ENCODE measurements at places on chromosomes 11 and 22.

DNA sequence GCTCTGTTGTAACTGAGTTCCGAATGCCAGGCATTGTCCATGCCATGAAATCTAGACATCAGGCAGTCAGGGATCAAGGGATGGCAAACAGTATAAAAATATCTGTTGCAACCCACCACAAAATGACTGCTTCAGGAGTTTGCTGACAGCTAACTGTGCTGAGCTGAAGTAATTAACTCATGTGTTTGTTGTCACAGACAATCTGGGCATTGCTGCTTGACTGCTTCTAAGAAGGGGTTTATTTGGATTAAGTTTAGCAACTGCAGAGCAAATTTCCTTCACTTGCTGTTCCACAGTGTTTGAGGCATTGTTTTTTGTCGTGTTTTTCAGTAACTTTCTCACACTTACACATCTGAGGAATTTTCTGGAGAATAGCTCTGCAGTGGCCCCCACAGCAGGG is 30.4 kb downstream of the BSX start:
- DNase-seq: no peak

GRCh38 chr11:597166-597725 is 18.5 kb downstream of the IRF7 start:
- no peak for DNase-seq

GRCh38 chr22:31398231-31398630 is 1.2 kb upstream of the DRG1 start:
- no peak for DNase-seq

DNA sequence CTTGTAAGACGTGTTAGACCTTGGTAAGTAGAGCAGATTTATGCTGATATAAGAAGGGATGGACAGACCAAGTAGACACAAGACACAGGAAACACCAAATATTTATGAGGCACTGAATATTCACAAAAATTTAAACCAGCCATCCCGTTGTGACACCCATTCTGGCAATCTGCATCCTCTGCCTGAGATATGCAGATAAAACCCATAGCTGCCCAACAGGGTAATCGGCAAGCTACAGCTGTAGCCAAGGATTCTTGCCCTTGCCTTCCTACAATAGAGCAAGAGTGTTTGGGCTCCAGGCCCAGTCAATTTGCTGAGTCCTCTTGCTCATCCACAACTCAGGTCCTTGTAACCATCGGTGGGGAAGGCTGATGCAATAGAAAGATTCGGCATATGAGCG is 18.5 kb upstream of the MPZL2 start:
- no peak for DNase-seq

- no peak for DNase-seq
These were observed 28.9 kb downstream of the CD5 start for GRCh38 chr11:61131186-61131585.

DNA sequence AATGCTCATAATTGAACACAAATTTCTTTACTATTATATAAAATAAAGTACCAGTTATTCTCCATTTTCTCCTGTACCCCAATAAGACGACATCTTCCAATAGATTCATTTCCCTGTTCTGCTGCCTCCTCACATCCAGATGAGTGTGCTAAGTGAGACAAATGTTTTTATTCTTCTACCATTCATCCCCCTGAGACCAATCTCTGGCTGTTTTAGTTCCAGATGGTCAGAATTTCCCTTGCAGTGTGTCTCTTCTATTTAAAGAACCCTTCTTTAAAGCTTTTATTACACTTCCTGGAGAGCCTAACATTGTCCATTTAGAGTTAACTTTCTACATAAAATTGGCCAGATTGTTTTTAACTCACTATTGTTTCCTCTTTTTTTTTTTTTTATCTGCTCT is 41.2 kb upstream of the GLYATL1 start:
- no peak for DNase-seq

- DNase-seq: no peak
These were observed 22.1 kb upstream of the BDNF start for GRCh38 chr11:27722117-27722952.

DNA sequence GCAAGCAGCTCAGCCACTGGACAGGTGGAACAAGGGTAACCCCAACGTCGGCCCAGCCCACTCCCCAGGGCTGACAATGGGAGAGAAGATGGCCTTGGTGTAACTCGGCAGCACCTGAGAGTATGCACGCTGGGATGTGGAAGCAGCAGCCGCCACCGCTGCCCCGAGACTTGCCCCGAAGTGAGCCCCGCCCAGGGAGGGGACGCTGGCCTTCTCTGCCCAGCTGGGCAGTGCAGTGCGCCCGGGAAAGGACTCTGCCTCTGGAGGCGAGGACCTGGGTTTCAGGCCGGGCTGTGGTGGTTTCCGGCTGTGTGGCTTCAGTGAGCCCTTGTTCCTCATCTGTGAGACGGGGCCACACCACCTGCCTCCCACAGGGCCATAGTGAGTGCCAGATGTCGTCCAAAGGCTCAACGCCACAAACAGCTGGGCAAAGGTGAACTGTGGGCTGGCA is 8.6 kb upstream of the POLDIP3 start:
- DNase-seq: no peak

- no peak for DNase-seq
These were observed 217.5 kb upstream of the BLID start for GRCh38 chr11:122333467-122333866.

- no peak for DNase-seq
These were observed 10.9 kb downstream of the MAPK8IP2 start for GRCh38 chr22:50611341-50612060.

GRCh38 chr11:47998733-47999359 is 18.5 kb downstream of the PTPRJ start:
- DNase-seq: no peak

- DNase-seq: no peak
These were observed 15.8 kb downstream of the SYT7 start for GRCh38 chr11:61564936-61565696.

All from stimulated activated CD8-positive, alpha-beta memory T cell treated with anti-CD3 and anti-CD28 coated beads, Interleukin-7, amount 100 ng/mL, for 1 hour (primary cell).